AG08395 (cell line): ENCODE measurements at places on chromosomes 7 and 10.

DNA sequence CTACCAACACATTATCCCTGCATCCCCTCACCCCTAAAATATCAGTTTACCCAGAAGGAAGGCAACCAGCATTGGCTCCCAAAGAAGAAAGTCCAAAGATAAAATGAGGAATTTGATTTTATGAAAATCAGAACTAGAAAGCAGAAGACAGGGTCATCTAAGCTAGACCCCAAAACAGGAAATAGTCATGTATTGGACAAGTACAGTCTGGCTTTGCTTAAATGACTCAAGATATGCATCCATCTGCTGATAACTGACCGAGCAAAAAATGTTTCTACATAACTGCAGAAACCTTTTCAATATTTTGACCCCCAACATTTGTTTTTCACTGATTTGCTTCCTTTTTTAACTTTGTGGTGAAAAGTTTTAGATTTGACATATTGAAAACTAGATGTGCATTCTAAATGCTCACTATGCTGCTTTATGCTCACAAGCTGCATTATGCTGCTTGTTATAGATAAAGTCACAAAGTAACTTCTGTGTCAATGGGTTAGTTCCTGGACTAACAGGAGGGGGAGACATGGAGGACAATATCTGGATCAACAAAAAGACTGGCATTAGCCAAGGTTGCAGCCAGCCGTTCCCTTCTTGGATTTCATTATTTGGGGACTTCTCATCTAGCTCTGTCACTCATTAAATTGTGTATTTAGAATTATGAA, 227.0 kb downstream of the INHBA start:
- DNase-seq: no peak

DNA sequence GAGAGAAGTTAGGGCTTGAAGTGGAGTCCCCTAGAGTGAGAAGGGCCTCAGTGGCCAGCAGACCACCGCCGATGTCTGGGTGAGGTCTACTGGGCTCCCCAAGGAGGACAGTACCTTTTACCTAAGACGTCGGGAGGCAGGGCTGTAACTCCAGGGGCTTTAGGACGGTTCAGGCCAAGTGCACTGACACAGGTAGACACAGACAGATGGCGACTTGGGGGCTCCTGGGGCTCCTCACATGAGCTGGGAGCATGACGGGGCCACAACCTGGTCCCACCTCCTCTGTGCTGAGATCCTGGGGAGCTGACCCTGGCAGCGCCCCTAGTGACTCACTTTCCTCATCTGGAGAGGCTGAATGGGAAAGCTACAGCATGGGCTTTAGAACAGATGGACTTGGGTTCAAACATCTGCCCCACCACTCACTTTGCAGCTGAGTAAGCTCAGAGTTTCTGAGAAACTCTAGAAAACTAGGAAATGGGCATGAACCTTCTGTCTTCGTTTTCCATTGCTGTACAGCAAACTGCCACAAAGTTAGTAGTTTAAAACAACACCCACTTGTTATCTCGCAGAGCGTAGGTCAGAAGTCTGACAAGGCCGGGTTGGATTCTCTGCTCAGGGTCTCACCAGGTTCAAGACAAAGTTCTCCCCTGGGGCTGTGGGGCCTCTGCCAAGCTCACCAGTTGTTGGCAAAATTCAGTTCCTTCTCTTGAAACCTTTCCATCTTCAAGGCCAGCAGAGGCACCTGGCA, 4.7 kb upstream of the COMTD1 start:
- DNase-seq: no peak

DNA sequence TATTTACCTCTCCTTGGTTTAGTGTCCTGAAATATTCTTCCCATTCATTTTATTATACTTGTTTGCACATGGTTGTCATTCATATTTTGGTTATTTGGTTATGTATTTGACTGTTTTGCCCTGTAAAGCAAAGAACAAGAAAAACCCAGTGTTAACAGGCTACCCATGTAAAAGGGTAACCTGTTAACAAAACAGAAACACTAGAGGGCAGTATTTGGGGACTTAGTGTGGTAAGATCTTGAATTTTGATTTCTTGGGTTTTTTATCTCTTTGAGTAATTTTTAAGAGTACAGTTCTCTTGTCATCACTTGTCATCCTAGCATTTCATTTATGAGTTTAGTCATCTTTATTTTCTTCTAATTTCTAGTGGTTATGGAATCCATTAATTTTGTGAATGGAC, 51.3 kb downstream of the POLL start:
- DNase-seq: peak; percentile 37

DNA sequence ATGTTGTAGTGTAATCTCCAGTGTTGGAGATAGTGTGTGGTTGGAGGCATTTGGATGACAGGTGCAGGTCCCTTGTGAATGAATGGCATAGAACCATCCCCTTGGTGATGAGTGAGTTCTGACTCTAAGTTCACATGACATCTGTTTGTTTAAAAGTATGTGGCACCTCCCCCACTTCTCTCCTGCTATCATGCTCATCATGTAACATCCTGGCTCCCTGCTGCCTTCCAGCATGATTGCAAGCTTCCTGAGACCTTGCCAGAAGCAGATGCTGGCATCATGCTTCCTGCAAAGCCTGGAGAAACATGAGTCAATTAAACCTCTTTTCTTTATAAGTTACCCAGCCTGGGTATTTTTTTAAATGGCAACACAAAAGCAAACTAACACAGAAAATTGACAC, 499.0 kb upstream of the SEMA3D start:
- DNase-seq: no peak

- no peak for DNase-seq
These were observed 164.7 kb upstream of the HPS1 start for GRCh38 chr10:98611436-98611835.

- peak; percentile 61 for DNase-seq
These were observed 13.8 kb upstream of the TECPR1 start for GRCh38 chr7:98265841-98266271.

DNA sequence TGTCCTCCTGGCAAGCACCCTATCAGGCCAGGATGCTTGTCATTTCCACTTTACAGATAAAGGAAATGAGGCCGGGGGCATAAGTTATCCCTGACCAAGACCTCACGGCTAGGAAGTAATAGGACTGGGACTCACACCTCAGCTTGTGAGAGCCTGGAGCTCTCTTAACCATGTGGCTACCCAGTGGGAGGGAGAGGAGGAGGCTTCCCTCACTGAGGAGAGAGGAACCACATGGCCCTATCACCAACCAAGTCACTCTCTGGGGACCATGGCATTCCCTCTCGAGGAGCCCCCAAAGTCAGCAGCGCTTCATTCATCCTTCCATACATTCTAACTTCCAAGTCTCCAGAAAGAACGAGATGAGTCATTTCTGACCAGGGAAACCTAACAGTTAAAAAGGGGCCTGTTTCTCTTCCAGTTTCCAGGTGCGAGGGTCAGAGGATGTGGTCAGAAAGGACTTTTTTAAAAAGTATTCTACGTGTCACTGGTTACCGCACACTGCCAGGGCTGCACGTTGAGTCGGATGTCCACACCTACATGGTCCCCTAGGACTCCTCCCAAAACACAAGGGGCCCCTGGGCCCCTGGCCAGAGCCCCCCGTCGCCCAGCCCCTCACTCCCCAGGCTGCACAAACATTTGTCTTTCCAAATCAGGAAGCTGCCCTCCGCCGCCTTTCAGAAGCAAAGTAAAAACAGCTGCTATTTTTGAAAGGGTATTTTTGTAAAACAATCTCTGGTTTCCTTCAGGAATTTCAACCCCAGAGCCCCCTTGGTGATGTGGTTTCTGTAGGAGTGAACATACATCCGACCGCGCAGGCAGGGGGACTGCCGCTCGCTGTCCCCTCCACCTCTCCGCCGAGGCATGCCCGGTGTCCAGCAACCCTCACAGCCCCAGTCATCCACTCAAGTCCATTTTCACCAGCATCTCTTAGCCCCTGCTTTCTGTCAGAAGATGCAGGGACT, 128.2 kb upstream of the CHST15 start:
- DNase-seq: no peak

DNA sequence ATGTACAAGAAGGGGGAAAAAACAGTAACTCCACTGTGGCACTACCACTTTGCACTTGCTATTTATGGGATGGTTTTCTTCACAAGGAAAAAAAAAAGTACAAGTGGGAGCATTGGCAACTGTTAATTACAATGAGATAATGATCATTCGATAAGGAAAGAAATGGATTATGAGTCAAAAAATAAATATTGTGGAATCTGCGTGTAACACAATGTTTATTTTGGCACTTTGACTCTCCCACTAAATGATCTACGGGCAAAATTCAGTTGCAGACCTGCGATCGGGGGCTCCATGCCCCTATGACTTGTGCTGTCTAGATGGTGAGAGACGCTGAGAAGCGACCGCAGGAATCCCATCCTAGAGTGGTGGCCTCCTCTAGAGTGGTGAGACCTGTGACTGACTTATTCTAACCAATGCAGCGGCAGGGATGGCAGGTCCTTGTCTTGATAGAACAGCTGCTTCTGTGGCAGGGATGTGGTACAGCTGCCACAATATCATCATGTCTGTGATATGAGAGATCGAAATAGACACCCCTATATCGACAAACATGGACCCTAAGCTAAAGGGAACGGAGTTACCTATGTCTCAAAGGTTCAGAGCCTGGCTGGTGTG, 345.0 kb upstream of the KLF6 start:
- DNase-seq: no peak

- DNase-seq: no peak
These were observed 118.0 kb downstream of the COBL start for GRCh38 chr7:51198654-51199053.

- DNase-seq: no peak
These were observed 98.2 kb upstream of the MEOX2 start for GRCh38 chr7:15784694-15785030.

DNA sequence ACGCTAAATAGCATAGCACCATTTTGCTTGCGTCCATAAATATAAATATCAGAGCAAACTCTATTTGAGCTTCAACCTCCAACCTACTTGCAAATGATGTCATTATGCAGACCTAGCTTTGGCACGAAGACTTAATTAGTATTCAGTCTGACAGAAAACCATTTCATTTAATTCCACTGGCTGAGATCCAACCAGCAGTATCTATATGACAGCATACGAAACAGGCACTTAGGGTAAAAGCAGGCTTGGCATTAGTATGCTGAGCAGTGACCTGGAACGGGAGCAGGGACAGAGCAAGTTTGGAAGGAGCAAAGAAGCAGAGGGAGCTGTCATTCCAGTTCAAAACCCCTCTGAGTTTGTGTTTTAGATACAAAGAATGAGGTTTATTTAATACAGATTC, 312.5 kb upstream of the CHRM2 start:
- DNase-seq: no peak

- no peak for DNase-seq
These were observed 75.3 kb upstream of the NKX6-2 start for GRCh38 chr10:132861116-132861691.
